ENCODE measurements at places on chromosomes 1 and 21.

GRCh38 chr1:43049481-43049880 lies 90.8 kb upstream of the SLC2A1 start:
- DNase-seq = no peak

- no peak for DNase-seq
Measured at GRCh38 chr1:165371588-165372225, 15.2 kb upstream of the LMX1A start.

GRCh38 chr1:220045356-220046051 lies 801 bp downstream of the EPRS1 start:
- DNase-seq = no peak

- DNase-seq = no peak
Measured at GRCh38 chr1:219988387-219988786, 57.9 kb downstream of the EPRS1 start.

DNA sequence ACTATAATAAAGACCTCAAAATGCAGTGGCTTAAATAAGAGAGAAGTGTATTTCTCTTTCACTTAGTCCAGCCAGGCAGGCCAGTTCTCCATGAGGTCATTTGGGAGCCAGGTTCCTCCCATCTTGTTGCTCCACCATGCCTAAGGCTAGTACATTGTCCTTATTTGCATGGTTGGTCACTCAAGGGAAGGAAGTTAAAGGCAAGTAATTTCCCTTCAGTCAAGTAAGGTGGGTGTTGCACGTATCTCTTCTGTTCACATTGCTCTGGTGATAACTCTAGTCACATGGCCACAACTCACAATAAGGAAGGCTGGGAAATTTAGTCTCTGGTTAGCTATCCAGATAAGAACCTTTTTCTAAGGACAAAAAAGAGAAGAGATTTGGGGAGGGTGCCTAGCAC lies 27.2 kb upstream of the TADA1 start:
- DNase-seq = no peak

- no peak for DNase-seq
Measured at GRCh38 chr1:65398083-65398482, 22.4 kb upstream of the LEPR start.

GRCh38 chr1:206488466-206488865 lies 18.2 kb downstream of the IKBKE start:
- DNase-seq = no peak

DNA sequence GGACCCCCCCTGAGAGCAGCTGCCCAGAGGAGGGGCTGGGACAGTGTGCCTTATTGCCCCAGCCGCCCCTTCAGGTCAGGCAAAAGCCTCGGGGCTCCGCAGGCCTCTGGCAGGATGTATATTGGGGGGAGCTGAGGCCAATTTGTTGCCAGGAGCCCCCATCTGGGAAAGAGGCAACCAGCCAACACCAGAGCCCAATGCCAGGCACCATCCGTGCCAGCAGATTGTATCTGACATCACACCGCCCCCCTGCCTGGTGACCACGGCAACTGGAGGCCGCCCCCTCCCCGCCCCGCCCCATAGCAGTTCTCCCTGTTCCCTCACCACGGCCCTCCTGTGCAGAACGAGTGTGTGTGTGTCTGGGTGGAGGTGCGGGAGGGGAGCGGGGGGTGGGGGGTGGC lies 3.6 kb upstream of the PLEKHG5 start:
- DNase-seq = no peak

DNA sequence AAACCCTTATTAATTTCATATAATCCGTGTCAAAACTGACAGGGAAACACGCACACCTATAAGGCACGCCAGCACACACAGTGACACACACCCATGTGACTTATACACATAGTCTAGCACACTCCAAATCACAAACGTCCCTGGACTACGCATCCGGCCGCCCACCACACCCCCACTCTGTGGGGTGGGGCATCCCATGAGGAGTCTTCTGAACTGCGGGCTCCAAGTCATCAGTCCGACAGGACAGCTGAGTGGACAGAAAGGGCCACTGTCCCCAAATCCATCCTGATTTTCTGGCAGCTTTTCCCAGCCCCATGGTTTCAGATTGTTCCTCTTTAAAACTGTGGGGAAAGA lies 829 bp downstream of the PEA15 start:
- DNase-seq = no peak

- no peak for DNase-seq
Measured at GRCh38 chr1:89703469-89703868, 70.5 kb downstream of the LRRC8C start.

DNA sequence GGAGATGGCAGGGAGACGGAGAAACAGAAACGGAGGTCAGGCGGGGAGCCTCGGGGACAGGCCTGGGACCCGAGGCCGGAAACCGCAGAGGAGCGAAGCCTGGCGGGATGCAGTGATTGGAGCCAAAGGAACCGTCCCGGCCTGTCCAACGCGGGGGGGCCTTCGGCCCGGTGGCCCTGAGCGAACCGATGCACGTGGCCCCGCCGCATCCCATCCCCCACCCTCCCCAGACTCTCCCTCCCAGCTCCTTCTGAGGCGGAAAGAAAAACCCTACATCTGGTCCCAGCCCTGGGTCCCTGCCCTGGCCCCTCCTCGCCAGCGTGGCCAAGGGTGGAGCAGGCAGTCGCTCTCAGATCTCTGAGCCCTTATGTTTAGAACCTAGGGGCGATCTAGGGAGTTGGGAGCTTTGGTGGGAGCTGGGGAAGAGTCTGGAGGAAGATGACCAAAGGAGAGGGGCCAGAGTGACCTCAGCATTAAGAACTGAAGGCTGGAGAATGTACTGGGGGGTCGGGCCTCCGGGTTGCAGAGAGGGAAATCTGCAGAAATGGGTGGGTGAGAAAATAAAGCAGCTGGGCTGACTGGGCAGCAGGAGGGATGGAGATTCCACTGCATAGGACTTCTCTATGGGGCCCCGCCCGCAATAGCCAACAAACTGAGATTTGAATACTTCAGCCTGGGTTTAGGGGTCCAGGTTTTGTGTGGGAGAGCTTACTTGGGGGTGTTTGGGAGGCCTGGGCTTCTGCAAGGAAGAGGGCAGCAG lies 1.5 kb upstream of the CRABP2 start:
- no peak for DNase-seq

DNA sequence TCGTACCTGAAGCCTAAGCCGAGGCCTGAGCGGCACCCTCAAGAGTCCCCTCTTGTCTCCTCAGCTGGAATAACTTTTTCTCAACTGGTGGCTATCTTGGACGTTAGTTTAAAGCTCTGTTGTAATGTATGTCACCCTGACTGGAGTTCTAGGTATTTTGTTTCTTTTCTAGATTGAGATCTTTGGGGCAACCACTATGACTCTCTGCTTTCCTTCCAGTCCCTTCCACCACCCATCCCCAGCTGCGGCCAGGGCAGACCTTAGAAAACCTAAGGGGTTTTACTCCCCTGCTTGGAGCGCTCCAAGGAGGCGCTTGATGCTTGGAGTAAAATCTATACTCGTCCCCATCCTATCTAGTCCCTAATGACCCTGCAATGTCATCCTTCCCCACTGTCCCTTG lies 74.6 kb upstream of the MRPS6 start:
- DNase-seq = no peak

DNA sequence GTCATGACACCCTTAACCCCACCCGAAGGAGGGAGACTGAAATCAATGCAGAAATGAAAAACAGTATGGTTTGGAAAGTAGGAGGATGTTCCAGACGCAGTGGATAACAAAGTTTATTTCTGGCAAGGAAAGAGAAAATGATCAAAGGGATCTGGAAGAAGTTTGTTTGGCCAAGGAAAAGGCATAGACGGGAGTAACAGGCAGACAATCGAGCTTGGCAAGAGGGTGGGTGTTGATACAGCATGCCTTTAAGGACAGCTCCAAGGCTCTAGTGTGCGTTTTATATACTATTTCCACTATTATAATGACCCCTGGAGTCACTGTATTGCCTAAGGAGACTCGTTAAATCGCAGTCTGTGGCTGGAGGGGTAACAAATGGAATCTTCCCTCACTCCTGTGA lies 303.7 kb upstream of the RUNX1 start:
- DNase-seq = no peak

DNA sequence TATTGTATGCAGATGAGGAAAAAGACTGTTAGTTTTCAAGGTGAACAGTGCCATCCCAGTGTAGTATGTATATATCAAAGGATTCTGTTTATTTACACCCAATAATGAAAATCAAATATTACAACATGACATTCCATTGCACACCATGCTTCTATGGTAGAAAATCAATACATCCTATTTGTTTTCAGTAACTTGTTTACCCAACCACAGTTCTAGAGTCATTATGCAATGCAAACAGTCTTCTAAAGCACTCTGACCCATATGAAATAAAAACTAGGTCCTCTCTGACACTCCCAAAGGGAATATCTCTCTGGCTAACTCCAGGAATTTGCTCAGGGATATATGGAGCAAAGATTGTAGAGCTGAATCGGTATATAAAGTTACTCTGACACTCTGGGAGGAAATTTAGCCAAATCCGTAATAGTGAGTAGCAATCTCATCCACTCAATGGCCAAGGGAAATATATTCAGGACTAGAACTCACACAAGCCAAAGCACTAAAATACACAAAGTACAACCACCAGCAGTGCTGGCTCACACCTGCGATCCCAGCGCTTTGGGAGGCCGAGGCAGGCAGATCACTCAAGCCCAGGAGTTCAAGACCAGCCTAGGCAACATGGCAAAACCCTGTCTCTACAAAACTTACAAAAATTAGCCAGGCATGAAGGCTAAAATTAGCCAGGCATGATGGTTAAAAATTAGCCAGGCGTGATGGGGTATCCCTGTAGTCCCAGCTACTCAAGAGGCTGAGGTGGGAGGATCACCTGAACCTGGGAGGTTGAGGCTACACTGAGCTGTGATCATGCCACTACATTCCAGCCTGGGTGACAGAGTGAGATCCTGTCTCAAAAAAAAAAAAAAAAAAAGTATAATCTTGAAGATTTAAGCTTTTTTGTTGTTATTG lies 75.2 kb downstream of the RERE start:
- DNase-seq = no peak

DNA sequence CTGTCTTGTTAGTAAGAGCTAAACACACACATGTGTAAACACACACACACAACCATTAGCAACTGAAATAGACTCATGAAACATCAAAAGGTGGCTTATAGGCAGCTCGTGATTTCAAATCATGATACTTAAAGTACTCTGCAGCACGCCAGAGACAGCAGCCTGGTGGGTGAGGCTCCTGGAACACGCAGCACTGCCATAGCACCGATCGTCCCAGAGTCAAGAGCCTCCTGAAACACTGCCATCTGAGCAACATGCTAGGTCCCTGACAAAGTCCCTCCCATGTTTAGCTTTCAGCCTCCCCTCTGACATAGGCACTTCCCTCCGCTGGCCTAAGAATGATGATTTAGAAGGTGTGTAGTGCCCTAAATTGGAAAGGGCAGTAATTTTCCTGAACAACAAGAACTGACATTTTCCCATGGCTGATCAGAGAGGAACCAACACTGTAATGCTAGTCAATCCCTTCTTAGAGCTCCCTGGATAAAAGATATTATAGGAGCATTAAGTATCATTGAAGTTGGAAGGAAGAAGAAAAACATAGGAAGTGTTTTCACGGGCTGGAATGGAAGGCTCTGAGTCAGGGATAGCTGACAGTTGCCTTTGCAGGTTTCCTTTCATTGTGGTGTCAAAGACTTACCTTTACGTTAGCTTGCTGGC lies 14.1 kb upstream of the DPT start:
- no peak for DNase-seq

DNA sequence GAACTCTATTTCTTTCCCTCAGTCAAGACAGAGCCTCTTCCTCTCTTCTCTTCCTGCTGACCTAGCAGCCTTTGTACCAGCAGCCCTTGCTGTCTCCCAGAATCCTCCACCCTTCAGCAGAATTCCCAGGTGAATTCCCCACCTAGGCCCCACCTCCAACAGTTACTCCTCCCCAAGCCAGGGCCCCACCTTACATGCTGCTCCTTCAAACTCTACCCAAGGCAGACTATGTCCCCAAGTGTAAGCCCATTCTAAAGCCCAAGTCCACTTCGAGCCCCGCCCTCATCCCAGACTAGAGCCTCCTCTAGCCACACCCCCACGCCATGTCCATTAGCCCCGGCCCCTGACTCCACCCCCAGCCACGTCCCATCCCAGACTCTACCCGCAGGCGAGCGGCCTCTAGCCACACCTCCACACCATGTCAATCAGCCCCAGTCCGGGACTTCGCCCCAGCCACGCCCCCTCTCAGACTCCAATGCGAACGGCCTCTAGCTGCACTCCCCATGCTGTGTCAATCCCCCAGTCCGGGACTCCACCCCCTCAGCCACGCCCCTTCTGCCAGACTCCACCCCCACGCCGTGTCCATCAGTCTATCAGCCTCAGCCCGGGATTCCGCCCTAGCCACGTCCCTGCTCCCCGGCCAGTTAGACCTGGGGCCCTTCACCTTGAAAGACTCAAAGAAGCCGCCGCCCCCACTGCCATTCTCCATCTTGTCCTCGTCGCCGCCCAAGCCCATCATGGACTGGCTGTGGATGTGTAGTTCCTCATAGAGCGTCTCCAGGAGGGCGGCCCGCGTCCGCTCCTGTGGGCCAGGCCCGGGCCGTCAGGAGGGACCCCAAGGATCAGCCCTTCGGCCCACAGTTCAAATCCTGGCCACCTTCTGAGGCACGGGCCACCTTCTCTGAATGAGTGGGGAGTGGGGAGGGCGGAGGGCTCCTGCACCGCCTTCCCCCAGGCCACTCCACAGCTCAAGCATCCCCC lies 61.3 kb downstream of the RAP1GAP start:
- DNase-seq = no peak

DNA sequence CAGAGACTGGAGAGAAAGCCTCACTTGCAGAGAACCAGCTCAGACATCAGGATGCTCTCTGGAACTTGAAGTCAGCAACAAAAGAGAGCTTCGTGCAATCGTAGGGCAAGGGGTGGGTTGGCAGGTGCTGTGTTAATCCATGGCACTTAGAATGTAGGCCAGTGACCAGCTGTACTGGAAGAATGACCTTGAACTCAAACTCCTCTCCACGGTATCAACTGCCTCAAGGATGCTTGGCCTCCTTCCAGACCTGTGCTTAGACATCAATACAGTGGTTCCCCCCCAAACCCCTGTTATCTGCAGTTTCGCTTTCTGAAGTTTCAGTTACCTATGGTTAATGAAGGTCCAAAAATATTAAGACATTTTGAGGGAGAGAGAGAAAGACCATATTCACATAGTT lies 6.5 kb downstream of the KANK4 start:
- no peak for DNase-seq

- DNase-seq = peak; percentile 22
Measured at GRCh38 chr1:165073185-165074007, 283.1 kb downstream of the LMX1A start.

DNA sequence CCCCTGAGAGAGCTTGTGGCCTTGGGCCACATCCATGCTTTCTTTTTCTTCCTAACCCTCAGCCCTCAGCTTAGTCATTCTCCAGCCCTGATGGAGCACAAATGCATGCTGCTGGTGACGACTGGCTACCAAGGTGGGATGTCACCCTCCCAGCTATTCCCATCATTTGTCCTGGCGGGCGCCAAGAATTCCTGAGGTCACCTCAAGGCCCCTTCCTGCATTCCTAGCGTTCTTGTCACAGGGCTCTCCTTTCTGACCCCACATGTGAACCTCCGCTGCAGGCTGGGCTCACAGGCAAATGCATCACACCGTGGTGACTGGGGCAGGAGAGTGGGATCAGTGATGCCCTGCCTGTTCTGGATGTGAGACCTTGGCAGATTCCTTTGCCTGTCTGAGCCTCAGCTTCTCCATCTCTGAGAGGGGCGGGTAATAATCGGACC lies 53.4 kb upstream of the IFFO2 start:
- no peak for DNase-seq

- no peak for DNase-seq
Measured at GRCh38 chr21:26982767-26983166, 15.9 kb upstream of the ADAMTS5 start.

GRCh38 chr1:203685168-203685567 lies 58.5 kb downstream of the ATP2B4 start:
- no peak for DNase-seq

- no peak for DNase-seq
Measured at GRCh38 chr1:7616953-7617352, 154.1 kb upstream of the VAMP3 start.

GRCh38 chr1:102961549-102961948 lies 146.8 kb downstream of the COL11A1 start:
- no peak for DNase-seq

Data from NCI-H1092 (cell line).